Left cardiac atrium (tissue), 4 donors: ENCODE measurements at places on chromosomes 12 and 14.

GRCh38 chr14:67311868-67312267 is 47.7 kb downstream of the ATP6V1D start:
- DNase-seq: no peak

GRCh38 chr12:105444653-105445102 is 114.2 kb downstream of the C12orf75 start:
- no peak for DNase-seq

DNA sequence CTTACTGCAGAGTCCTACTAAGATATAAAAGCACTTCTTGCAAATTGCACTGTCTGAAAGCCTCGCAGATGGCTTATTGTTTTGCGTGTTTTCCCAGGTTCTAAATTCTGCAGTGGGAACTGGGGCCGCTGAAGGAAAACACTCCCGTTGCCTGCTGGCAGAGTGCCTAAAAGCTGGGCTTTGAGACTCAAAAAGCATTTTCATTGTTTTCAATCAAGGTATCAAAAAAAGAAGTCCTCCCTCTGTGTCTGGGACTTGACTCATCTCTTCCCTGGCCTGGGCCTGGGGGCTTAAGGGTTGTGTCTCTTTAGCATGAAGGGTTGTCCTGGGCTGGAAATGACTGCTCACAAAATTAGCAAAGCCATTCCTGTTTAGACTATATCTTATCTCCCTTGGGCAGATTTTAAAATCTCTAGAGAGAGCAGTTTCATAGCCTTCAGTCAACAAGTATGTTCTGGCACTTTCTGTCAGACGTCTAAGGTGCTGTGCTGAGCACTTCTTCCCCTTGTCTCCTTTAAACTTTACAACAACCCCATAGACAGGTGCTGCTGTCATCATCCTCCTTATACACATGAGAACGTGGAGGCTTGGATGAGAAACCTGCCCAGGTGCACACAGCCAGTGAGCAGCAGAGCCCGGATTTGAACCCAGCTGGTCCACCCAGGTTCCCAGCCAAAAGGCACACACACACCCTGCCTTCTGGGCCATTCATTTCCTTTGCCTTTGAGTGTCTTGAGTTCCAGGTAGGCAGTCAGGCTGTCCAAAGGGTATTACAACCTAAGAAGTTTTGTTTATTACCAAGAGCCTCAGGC is 31.1 kb downstream of the ELK3 start:
- peak; percentile 67 for DNase-seq

GRCh38 chr12:11669348-11669747 is 19.9 kb downstream of the ETV6 start:
- DNase-seq: no peak

DNA sequence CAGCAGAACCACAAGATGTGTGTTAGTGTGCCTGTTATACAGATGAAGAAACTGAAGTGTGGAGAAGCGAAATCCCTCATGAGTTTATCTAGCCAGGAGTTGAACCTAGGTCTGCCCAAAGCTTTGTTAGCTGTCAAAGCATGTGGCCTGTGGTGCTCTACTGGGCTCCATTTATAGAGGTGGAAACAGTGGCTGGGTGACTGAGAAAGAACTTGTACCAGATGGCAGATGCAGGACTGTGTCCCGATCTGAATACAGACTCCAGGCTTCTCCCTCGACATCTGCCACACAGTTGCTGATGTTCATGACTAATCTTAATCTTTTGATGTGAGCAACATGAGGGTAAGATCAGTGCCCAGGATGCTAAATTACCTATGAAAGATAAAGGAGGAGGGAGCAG is 89.1 kb downstream of the C12orf75 start:
- DNase-seq: no peak
